ENCODE measurements at places on chromosomes 7 and 10.

DNA sequence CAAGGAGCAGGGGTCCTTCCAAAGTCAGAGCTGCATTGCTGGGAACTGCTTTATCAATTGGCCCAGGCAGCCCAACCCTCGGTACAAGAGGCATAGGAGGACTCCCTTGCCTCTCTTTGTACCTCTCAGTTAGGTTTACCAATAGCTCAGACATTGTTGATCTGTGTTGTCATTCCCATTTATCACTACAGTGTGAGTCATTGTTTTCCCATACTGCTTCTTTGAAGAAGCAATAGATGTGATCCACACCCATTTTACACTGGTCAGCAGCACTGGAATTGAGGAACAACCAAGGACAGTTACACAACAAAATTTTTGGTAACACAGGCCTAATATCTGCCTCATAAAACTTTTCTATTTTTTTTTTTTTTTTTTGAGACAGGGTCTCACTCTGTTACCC lies 307.2 kb downstream of the SNX13 start:
- DNase-seq, result no peak

DNA sequence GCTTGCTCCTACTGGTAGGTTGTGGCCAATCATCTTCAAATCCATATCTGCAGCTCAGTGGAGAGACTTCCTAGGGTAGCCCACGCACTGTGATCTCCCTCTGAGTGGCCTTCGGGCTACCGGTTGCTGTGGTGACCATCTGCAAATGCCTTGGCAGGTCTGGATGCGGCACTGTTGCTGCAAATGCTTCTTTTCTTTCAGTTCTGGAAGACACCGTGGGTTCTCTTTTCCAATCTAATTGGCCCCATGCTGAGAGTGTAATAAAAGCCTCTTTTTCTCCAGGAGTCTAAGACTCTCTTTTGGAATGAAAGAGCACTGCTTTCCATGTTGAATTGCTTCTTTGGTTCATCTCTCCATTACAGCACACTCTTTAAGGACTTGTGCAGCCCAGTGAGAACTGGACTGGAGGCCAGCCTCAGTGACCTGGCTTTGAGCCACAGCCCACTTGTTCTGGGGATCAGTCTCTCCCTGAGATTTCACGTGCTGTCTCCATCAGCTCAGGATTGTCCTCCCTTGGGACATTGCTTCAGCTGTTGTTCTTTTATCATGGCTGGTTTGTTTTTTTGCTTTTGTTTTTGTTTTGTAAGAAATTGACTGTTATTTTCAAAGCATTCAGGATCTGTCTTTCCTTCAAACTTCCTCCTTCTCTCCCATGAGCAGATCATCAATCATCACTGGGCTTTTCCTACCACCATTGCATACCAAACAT lies 286.6 kb downstream of the BMPER start:
- no peak for DNase-seq

DNA sequence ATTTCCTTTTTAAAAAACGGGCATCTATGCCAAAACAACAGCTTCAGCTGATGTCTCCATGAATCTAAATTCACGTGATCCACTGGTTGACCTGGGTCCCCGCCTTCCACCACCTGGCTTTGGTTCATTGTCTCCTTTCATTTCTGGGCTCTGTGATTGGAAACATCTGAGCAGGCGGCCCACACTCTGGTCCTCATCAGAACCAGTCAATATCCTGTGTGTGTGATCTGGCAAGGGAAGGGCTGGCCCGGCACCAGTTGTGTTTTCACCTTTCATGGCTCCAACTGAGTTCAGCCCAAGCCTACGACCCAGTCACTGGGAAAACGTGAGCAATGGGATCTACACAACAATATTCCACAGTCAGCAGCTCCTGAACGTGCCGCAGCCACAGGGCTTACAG lies 46.2 kb downstream of the PARP12 start:
- DNase-seq, result no peak

- DNase-seq, result no peak
These were observed 168.7 kb downstream of the LRRC4 start for GRCh38 chr7:127862525-127862924.

DNA sequence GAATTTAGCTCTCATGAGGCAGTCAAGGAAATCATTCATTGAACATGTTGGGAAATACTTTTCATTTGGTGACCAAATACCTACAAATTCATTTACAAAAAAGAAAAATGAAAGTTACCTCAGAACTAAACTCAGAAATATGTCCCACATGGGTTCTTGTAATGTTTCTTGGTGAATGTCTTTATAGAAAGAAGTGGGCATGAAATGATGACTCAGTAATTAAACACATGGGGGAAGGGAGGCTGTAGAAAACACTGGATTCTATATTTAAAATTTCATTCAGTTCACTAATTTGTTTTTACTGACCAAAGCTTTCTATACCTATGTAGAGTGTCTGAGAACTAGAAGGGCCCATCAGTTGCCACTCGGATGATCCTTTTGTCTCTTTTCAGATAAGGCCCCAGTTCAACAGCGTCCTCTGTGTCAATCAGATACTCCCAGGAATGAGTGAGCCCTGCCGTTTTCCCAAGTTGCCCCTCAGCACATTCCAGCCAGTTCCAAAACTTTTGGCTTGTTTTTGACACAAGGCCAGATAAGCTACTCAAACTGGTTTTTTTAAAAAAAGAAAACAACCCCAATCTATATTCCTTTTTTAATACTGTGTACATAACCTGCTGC lies 49.3 kb upstream of the AGBL3 start:
- no peak for DNase-seq

DNA sequence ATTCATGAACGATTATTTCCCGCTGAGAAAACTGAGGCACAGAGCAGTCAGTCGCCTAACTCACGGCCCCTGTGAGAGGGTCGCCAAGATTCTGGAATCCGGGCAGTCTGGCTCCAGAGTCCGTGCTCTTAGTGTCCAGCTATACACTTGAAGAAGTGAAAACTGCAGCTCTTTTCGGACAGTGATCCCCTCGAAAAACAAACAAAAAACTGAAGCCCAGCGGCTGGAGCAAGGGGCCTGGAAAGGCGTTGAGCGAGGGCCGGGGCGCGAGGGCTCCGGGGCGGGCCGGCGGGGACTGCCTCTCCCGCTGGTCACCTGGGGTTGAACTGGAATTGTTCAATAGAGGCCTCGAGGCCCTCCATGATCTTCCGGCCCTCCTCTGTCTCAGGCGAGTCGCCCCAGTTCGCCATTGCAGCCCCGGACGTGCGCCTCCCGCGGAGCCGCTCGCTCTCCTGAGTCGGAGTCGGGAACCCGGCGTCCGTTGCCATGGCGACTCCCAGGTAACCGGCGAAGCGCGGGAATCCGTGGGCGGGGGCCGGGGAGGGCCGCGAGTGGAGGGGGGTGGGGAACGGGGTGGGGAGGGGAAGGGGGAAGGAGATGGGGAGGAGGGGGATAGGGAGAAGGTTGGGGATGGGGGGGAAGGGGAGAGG lies 881 bp downstream of the C10orf67 start:
- peak; percentile 80 for DNase-seq

Measured in stimulated activated naive CD8-positive, alpha-beta T cell treated with anti-CD3 and anti-CD28 coated beads, Interleukin-15, Interleukin-2, amounts not matched to agents 100 U/mL and 50 U/mL, for 24 hours (primary cell).